ENCODE measurements at places on chromosomes 6 and 20.

DNA sequence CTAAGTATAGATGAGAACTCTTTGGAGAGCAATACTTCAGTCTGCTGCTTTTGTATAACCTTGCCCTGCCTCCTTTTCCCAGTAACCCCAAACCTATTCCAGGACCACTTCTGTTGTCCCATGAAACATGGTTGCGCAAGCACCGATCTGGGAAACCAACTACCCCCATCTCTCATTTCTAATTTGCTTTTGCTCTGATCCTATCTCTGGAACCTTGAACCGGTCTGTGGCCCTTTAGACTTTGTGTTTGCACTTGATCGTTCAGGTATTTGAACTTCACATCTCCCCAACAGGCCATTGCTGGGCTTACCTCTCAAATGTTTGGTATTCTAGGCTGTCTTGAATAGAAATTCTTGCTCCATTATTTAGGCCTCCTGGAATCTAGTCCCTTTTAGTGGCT is 25.0 kb downstream of the L3MBTL3 start:
- no peak for DNase-seq

- DNase-seq: no peak
These were observed 146.7 kb upstream of the LRFN2 start for GRCh38 chr6:40733770-40734396.

GRCh38 chr6:103284835-103285234 is 1574.9 kb downstream of the HACE1 start:
- no peak for DNase-seq

GRCh38 chr20:31819083-31819784 is at the start of gene MYLK2:
Gene MYLK2 (plus strand): TSS chr20:31819356. CDS start chr20:31819581, 225 bp downstream.
- no peak for DNase-seq

DNA sequence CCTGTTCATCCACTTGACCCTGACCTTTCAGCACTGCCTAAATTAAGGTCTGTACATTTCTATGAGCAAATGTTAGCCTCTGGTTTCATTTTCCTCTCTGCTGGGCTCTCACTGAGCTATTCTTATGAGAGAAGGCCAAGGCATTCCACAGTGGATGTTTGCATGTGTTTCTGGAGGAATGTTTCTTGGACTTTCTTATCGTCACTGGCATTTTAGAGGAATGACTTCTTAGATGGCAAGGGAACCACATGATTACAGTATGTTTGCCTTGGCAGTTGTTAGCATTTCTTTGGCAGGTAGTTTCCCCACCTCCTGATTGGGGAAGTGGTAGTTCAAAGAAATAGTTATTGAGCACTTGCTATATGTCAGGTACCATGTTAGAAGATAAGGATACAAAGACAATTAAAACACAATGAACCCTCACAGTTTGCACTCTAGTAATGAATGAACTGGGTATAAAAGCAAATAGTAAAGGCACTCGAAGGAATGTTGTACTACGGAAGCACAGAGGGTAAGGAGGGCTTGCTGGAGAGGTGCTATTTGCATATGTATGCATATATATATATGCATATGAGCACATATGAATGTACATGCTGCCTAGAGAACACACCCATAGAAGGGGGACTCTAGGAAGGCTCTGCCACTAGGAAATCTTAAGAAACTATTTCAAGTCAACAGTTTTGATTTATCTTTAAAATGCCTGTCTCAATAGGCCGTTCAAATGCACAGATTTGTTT is 307.4 kb downstream of the EYA4 start:
- DNase-seq: no peak

DNA sequence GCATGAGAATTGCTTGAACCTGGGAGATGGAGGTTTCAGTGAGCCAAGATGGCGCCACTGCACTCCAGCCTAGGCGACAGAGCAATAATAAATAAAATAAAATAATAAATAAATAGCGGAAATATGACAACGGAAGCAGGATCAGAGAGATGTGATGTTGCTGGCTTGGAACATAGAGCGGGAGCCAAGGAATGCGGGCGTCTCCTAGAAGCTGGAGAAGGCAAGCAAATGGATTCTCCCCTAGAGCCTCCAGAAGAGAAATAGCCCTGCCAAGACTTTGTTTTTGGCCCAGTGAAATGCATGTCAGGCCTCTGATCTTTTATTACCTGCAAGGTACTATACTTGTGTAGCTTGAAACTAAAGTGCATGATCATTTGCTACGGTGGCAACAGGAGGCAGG is 12.4 kb downstream of the KIAA1755 start:
- DNase-seq: no peak

GRCh38 chr20:53875452-53875851 is 194.9 kb downstream of the BCAS1 start:
- DNase-seq: no peak

GRCh38 chr20:63150911-63151531 is 64.9 kb downstream of the YTHDF1 start:
- DNase-seq: no peak

- peak; percentile 30 for DNase-seq
These were observed 79.5 kb upstream of the MYL9 start for GRCh38 chr20:36461600-36462439.

GRCh38 chr20:57426271-57426689 is 35.1 kb downstream of the RBM38 start:
- no peak for DNase-seq

GRCh38 chr6:95879856-95880255 is 135.9 kb upstream of the FUT9 start:
- DNase-seq: no peak

DNA sequence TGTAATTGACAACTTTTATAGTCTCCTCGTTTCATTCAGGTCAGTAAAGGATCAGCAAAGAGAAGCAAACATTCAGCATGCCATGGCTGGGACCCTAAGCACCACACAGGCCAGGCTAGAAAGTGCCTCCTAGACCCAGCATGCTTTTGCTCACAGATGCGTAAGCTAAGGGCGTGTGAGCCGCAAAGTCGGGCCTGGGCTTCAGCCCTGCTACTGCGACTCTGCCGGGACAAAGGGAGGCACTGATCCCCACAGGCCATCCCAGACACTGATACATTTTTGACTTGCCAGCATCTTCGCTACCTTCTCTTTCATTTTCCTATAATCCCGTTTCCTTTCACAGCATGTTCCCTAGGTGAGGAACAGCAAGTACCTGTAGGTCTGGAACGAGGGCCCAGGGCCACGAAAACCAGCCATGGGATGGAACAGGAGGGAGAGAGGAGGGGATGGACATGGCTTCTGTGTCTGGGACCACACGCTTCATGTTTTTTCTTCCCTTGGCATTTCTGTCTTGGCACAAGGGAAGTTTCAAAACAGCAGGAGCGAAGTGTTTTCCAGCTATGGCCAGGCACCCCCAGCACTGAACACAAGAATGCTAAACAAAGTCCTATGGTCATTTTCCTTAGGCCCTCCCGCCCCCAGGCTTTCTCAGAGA is 42.6 kb downstream of the IRF4 start:
- DNase-seq: no peak

DNA sequence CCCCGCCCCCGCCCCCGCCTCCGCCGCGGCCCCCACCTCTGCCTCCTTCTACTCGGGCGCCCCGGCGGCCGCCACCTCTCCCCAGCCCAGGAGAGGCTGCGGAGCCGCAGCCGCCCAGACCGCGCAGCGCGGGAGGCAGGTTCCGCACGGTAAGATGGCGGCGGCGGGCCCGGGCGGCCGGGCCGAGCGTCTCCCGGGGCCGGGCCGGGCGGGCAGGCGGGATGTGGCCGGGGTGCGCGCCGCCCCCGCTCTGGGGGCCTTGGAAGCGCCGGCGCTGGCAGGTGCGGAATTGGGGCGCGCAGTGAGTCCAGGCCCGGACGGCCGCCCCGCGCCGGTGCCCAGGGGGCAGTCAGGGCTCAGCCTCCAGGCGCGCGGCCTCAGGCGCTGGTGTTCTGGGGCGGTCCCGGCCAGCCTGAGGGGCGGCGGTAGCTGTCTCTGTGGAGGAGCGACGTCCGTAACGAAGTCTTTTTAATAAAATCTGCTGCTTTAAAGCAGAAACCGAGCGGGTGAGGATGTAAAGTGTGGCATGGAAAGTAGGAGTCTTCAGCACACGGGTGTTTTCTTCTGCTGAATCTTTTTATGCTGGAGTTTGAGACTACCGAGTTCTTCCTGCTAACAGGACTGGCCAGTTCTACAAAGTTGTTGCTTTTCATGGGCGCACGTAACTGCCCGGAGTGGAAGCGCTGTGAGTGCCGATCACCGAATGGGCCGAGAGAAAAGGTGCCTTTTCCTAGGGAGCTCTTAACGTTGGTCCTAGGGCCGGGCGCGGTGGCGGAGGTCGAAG is at the start of gene GID8:
Gene GID8, plus strand, starts transcription at position 43 of the 784 bp plus-strand sequence. CDS start 3,356 bp downstream, outside the sequence.
- DNase-seq: peak; percentile 44

DNA sequence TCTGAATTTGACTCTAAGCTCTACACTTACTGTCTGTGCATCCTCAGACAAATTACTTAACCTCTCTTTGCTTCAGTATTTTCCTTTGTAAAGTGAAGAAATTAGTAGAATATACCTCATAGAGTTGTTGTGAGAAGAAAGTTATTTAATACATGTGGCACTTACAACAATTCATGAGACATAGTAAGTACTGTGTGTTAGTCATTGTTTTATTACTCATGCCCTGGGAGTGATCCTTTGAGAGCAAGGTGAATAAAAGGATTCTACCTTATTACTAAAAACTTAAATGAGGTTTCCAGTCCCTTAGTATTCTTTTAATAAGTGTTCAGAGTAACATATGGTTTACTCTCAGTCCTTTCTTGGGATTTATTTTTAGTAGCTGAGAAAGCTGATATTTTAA is 233.6 kb upstream of the MAP3K7 start:
- DNase-seq: no peak

GRCh38 chr20:3080939-3081388 is 3.6 kb downstream of the AVP start:
- DNase-seq: no peak

DNA sequence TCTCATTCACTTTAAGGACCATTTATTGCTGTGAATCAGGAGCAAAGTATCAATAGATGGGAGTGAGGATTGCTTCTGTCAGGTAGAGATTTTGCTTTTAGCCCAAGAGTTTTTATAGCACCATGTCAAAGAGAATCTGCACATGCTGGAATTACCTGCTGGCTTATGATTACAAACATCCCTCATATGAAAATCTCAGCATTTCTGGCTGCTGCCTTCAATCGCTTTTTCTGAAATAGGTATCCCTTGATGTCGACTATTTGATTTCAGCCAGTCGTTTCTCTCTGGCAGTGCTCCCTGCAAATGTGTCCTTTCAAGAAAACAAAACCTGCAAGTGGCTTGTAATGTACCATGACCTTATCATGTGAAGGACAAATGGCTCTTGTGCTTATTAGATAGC is 34.5 kb upstream of the NEDD9 start:
- DNase-seq: no peak

DNA sequence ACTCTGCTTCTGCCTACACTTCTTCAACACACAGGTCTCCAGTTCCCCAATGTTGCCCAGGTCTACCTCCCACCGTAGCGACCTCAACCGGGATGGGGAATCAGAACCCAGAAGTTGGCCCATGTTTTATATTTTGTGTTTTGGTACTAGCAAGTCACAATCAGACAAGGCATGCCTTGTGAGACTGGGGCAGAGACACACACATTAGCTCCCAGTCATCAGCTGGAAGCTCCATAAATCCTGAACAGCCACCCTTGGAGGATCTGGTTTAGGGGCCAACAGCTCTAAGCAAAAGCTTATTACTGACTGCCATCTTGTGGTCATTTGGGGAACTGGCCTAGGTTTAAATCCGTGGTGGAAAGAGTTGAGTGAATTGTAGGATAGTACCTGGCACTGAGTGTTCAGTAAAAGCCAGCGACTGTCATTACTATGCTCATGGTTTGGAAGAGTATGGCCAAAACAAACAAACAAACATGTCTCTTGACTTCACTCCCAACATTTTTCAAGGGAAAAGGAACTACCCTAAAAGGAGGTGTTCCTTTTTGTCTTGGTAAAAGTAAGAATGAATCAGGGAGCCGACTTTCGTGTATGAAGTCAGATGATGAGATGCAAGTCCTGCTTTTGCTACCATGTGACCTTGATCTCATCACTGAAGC is 40.5 kb downstream of the PIM1 start:
- DNase-seq: peak; percentile 69

GRCh38 chr6:167116109-167116837 is 6.6 kb upstream of the CCR6 start:
- no peak for DNase-seq

GRCh38 chr20:51008718-51009117 is 14.2 kb downstream of the KCNG1 start:
- DNase-seq: no peak

DNA sequence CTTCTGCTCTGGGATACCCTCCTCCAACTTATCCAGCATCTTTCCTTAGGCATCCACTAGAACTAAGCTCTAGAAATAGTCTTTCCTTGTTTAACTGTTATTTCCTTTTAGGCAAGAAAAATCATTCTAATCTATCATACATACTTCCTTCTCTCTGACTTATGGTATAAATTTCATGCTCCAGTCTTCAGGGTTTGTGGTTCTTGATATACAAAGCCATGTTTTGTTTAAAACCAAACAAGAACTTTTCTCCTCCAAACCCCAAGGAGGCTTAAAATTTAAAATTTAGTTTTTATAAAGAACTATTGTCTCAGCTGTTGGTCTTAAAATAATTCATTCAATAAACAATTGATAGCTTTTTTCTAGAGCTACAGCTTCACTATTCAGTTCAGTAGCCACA is 77.2 kb downstream of the CD164 start:
- no peak for DNase-seq

DNA sequence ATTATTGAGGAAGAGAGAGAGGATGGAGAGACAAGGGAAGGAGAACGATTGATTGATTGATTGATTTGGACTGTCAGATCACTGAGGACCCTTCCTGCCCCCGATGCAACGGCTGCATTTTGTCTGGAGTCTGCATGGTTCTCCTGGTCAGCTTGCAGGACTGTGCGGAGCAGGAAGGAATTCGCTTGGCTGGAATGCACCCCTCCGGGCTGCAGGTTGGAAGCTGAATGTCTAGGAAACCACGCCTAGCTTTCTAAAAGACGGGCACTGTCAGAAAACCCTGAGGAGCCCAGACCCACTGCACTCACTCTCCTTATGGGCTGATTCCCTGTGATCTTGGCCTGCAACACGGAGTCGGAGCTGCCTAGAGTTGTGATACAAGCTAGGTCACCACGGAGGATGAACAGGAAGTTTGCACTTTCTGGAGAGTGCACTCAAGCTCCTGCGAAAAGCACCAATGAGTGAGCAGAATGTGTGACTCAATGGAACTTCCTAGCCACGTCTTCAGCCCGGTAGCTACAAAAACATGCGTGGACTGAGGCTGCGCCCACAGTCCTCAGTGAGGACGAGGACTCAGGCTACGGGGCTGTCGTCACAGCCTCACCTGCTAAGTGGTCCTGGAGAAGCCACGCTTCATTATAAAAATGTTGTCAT is 14.4 kb downstream of the DACT2 start:
- DNase-seq: no peak

DNA sequence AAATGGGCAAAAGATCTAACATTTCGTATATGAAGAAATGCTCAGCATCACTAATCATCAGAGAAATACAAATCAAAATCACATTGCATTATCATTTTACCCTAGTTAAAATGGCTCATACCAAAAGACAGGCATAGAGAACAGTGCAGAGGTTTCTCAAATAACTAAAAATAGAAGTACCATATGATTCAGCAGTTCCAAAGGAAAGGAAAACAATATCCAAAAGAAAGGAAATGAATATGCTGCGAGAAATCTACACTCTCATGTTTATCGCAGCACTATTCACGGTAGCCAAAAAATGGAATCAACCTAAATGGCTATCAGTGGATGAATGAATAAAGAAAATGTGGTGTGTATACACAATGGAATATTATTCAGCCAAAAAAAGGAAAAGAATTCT is 63.5 kb downstream of the VTA1 start:
- DNase-seq: no peak

GRCh38 chr6:83310046-83310445 is 116.9 kb downstream of the RWDD2A start:
- DNase-seq: no peak

- no peak for DNase-seq
These were observed 363.3 kb upstream of the CDH4 start for GRCh38 chr20:60888771-60889170.

- no peak for DNase-seq
These were observed 1.4 kb downstream of the FYN start for GRCh38 chr6:111871725-111872400.
